ENCODE measurements at places on chromosomes 11 and 22.

DNA sequence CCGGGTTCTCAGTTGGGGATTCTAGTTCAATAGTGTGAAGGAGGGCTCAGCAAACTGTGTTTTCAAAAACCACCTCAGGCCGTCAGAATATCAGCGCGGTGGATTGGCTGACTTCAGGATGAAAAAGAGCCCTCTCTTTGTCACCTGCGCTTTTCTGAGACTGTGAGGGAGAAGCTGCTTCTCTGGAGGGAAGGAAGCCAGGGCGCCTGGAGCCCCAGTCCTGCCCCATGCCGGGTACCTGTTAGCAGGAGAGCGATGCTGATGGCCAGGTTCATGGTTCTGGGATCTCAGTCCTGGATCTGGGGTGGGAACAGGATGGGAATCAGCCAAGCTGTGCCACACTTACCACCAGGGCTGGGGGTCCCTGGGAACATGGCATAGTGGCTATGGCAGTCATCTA, 2.3 kb downstream of the THY1 start:
- DNase-seq, result no peak

- no peak for DNase-seq
These were observed 63.9 kb downstream of the MYO7A start for GRCh38 chr11:77191823-77192495.

DNA sequence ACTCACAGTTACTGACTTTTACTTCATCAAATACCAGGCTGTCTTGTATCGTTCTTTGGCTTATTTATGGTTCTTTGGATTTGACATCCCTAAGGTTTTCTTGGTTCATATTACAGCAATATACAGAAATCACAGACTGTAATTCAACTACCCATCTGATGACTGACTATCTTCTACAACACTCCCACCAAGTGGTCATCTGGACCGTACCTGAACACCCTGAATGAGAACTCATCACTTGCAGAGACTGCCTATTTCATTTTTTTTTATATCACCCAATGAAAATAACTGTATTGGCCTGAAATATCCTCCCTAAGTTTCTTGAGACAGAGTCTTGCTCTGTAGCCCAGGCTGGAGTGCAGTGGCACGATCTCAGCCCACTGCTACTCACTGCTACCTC, 9.5 kb upstream of the UPB1 start:
- no peak for DNase-seq

- no peak for DNase-seq
These were observed 38.4 kb upstream of the CLMP start for GRCh38 chr11:123233280-123233974.

DNA sequence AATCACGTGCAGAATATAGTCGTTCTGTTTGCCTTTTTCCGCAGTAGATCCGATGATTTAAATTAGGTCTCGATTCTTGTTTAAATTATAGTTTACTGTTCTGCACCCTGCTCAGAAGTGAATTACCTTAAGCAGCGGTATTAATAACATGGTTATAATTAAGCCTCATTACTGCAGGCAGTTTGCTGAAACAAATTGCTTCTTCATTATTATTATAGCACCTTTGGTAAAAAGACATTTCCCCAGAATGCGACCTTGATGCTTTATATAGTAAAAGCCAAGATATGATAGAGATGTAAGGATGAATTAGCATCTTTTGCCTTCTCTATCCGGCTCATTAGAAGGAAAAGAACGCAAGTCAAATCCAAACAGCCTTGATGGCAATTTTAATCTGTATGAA, 625.2 kb upstream of the CADM1 start:
- DNase-seq, result no peak

Data from GDM1 (cell line).